ENCODE measurements at places on chromosomes 13 and 19. TPM values are rescaled to one million over a fixed set of nuclear protein-coding genes. Genes with fewer than 3 reads are reported as not detected.

The RNF17 gene
- polyA plus RNA-seq = not detected

The TINCR gene
- polyA plus RNA-seq = 0.58 TPM

The SIGLEC10 gene
- polyA plus RNA-seq = 10.5 TPM

GRCh38 chr19:13029893-13030292, 34.6 kb downstream of the NFIX start:
- no peak overlapping the region for H3K4me3 ChIP-seq
- peaks cover 58% of the 10 kb centered on the region for H3K27me3 ChIP-seq
- no peak for DNase-seq
- no peaks in the 10 kb centered on the region for H3K36me3 ChIP-seq

- DNase-seq = no peak
- no peak overlapping the region for H3K4me3 ChIP-seq
- no peak overlapping the region for H3K27ac ChIP-seq
- H3K27me3 ChIP-seq = no peaks in the 10 kb centered on the region
- H3K4me1 ChIP-seq = peaks cover 14% of the 10 kb centered on the region
Measured at GRCh38 chr13:50912851-50913250, 3.3 kb downstream of the RNASEH2B start.

GRCh38 chr13:98203646-98204326, 26.7 kb upstream of the RNF113B start:
- no peak for DNase-seq
- H3K4me1 ChIP-seq = peaks cover 7% of the 10 kb centered on the region
- no peaks in the 10 kb centered on the region for H3K27me3 ChIP-seq
- no peak overlapping the region for H3K27ac ChIP-seq
- no peaks in the 10 kb centered on the region for H3K36me3 ChIP-seq
- H3K4me3 ChIP-seq = no peak overlapping the region

GRCh38 chr13:44465318-44465717, 91.7 kb downstream of the SERP2 start:
- peak overlapping the region; percentile 13 for H3K27ac ChIP-seq
- no peak overlapping the region for H3K4me3 ChIP-seq
- H3K36me3 ChIP-seq = no peaks in the 10 kb centered on the region
- no peaks in the 10 kb centered on the region for H3K27me3 ChIP-seq
- H3K4me1 ChIP-seq = peaks cover 4% of the 10 kb centered on the region
- no peak for DNase-seq

DNA sequence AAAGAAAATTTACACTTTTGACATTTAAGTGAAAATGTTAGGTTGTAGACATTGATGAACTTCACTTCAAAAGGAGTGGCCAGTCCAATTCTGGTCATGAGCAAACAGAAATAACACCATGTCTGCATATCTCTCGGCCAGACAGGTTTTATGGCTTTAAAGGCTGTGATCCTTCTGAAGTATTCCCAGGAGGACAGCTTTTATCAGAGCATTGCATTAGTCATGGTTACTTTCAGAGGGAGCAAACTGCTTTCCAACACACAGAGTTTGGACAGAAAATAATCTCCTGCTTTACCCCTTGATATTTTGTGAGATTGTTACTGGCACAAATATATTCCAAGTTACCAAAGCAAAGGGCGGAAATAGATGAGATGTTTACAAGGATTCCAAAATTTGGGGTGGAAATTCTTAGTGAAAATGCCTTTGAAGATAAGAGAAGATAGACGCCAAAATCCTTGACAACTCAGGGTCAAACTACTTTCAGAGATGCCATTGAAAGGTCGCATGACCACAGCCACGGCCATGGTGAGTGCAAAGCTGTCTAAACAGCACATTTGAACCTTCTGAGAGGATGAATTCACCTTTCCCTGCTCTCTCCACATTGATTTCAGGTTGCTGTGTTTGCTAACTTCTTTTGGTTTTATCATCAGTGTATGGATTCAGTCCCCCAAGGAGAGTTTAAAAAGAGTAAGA, 584.5 kb upstream of the SGCG start:
- peaks cover 4% of the 10 kb centered on the region for H3K4me1 ChIP-seq
- H3K27ac ChIP-seq = peak overlapping the region; percentile 3
- no peaks in the 10 kb centered on the region for H3K27me3 ChIP-seq
